HEK293T (cell line): ENCODE measurements at places on chromosomes 7 and 10.

DNA sequence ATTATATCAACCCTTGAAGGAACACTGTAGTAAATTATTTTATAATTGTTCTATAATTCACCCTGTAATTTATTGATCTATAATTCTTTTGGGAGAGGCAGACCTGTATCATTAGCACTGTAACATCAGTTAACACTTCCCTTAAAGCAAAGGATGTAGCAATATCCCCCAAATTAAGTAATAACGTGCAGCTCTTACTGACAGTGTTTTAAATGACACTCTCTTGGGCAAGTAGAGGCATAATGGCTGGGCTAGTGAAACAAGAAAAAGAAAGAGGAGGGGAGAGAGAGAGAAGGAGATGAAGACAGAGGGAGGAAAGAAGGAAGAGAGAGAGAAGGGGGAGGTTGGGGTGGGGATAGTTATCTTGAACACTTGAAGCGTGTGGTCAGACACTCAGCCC, 161.0 kb upstream of the RNF32 start:
- no peak for DNase-seq

DNA sequence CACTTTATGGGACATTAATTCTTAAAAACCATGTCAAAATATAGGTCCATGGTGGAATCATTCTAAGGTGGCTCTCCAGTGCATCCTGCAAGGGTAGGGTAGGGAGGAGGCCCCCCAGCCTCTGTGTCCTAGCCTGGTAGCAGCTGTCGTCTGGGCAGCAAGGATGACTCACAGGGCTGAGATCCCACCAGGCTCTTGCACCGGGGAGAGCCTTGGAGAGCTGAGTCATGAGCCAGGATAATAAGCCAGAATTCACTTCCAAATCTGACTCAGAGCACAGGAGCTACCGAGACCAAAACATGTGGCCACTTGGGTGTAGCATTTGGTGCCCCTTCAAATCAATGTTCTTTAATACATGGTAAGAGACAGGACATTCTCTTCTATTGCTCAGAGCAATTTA, 298.5 kb downstream of the NEBL start:
- peak; percentile 17 for DNase-seq

GRCh38 chr7:36475381-36475780, 85.7 kb downstream of the ANLN start:
- no peak for DNase-seq

DNA sequence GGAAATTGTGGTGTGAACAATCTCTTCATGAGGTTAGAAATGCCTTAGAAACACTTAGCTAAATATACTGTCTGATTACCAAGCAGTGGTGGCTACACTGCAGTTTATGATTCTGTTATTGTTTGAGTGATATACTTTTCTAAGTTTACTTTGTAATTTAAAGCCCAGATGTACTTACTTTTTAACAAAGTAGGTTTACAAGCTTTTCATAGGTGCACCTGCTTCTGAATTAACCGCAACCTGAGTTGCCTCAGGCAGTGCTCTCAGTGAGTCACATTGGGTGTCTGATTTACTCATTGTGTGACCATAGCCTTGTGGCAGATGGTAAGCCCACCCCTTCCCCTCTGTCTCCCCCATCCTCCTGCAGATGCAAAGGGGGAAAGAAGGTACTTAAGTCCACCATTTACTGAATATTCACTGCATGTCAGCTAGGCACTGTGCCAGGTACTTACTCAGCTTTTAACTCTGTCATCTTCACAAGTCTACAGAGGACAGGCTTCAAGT, 9.0 kb downstream of the MTURN start:
- DNase-seq, result no peak

- no peak for DNase-seq
These were observed 4.2 kb upstream of the HOXA13 start for GRCh38 chr7:27203964-27204594.

DNA sequence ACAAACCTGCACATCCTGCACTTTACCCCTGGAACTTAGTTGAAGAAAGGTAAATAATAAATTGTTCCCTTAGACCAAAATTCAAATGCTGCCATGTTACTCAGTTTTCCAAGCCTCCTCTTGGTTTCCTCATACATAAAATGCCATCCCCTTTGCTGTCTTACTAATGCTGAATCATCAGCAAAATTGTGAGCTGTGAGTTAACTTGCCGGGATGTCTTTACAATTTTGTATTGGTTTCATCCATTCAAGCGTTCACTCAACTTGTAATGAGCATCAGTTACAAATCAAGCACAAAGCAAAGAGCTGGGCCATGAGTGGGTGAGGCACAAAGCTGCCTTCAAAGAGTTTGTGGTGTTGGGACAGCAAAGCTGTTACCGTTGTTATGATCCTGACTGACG, 395.8 kb upstream of the ZMIZ1 start:
- DNase-seq, result no peak

GRCh38 chr10:103763374-103764202, 91.8 kb downstream of the SH3PXD2A start:
- DNase-seq, result no peak

DNA sequence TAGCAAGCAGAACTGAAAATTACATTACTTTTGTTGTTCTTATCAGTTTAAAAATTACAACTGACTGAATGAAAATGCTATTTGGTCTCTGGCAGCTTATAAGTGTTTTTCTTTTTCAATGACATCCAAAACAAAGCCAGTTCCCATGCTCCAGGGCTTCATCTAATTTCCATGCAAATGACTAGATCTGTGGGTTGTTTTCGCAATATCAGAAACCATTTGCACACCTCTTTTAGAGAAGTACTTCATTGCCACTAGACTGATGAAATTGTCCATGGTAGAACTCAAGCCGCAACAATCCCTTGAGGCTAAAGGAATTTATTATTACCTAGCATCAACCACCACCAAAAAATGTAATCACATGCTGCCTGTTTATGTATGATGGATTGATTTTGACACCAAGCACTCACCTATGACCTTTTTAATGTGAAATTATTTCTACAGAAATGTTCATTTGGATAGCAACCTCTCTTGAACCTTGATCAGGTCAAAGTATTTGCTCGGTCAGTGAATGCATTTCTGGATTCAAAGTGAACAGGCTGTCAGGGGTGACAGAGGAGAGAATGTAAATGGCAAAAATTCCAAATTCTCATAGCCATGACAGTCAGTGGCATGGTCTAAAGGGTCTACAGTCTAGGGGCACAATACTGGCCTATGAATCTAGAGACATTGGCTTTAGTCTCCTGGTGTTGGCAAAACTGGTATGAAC, 769.3 kb downstream of the SORCS1 start:
- DNase-seq, result no peak

GRCh38 chr10:1641402-1641801, 95.9 kb downstream of the ADARB2 start:
- DNase-seq, result no peak

DNA sequence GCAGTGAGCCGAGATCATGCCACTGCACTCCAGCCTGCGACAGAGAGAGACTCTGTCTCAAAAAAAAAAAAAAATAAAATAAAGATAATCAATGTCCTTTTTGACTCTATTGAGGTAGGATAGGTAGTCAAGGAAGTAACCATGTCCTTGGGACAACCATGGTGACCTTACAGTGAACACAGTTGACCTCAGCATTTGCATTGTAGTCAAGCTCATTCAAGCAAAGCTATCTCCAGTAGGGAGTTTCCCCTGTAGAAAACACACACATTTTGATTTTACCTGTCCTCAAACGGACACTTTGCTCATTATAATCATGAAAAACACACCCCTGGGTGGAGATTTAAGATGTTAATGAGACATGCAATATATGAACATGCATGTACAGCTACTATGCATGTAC, 171.7 kb downstream of the KIF20B start:
- DNase-seq, result no peak
